ENCODE measurements at places on chromosomes 12 and 14.

- DNase-seq = peak; percentile 16
Measured at GRCh38 chr12:69022674-69023073, 89.7 kb upstream of the CPM start.

DNA sequence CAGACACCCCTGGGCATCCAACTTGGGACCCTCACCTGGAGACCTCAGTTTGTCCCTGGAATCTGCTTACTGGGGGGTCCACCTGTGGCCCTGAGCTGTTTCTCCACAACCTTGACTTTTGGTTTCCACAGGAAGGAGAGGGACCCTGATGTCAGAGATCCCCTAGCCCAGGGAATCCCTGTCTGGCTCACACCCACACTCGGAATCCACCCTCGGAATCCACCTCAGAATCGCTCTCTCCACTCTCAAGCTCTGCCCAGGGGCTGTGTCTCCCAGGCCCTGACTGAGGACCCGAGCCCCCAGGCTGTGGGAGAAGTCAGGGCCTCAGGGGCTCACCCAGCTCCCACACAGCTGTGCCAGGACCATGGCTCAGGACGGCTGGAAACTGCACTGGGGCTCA lies 17.4 kb downstream of the LTBP2 start:
- DNase-seq = no peak

- DNase-seq = no peak
Measured at GRCh38 chr14:20719777-20720176, 25.9 kb upstream of the EDDM3A start.

GRCh38 chr12:46560089-46560488 lies 187.5 kb upstream of the SLC38A2 start:
- no peak for DNase-seq

GRCh38 chr12:583251-583869 lies 79.9 kb downstream of the NINJ2 start:
- no peak for DNase-seq

- DNase-seq = peak; percentile 48
Measured at GRCh38 chr12:103632554-103633216, 45.6 kb downstream of the STAB2 start.

- no peak for DNase-seq
Measured at GRCh38 chr14:99573000-99573330, 31.0 kb downstream of the CCDC85C start.

DNA sequence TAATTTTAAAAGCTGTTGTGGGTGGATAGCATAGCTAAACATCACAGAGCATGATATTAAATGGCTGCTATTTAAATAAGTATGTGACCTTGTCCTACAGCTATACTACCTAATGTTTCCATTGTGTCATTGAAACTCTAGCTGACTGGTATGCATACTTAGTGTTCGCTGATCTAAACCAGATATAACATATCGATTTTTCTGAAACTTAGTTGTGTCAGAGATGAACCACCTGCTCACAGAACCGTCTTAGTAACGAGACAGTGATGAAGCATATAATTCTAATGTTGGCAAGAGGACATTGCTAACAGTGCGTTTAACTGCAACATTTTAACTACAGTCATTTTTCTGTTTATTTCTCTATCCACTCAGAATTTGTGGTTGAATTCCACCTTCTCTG lies 36.1 kb upstream of the NUAK1 start:
- no peak for DNase-seq

- no peak for DNase-seq
Measured at GRCh38 chr12:113131556-113131955, 4.0 kb downstream of the RASAL1 start.

DNA sequence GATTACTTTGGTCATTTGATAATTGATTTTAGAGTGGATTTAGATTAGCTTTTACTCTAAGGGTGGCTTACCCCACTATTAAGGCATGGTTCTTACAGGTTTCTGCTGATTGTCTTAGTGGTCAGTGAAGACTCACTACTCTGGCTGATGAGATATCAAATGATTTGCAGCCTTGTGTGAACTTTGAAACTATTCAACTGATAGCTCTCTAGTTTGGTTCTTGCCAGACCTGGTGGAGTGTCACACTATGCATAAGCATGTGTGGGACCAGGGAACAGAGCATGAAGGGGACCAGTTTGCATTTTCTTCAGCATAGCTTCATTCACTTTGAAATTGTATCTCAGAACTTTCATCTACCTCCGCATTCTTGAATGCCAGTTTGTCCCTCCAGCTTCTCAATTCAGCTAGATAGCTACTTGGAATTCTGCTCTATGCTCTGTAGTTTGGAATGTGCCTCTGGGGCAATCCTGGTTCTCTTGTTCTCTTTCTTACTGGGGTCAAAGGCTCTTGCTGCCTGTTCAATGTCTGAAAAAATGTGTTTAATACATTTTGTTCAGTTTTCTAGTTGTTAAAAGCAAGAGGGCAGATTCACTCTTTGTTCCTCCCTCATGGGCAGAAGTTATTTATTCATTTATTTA lies 12.7 kb downstream of the SCYL2 start:
- no peak for DNase-seq

GRCh38 chr14:55111122-55111708 lies 17.8 kb upstream of the LGALS3 start:
- DNase-seq = no peak

- no peak for DNase-seq
Measured at GRCh38 chr12:108565146-108565545, 2.8 kb downstream of the ISCU start.

DNA sequence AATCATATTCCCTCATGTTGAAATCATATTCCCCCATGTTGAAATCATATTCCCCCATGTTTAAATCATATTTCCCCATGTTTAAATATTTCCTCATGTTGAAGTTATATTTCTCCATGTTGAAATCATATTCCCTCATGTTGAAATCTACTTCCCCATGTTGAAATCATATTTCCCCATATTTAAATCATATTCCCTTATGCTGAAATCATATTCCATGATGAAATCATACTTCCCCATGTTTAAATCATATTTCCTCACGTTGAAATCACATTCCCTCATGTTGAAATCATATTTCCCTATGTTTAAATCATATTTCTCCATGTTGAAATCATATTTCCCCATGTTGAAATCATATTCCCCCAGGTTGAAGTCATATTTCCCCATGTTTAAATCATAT lies 34.6 kb upstream of the ADGRD1 start:
- DNase-seq = no peak

DNA sequence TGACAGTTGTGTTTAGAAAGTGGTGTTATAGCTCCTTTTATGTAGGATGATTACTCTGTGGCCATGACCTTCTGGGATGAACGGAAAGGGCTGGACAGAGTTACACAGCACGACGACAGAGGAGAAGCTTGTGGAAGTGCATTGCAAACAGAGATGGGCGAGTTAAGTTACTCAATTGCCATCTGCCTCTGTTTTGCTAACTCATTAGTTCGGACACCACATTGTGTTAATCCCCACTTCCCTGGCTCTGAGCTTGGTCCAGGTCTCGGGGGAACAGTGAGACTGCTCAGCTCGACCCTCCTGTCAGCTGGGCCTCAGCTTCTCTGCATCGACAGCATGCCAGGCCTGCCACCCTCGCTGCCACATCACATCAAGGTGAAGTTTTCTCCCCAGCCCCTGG lies 408.0 kb downstream of the ZFP36L1 start:
- DNase-seq = no peak

GRCh38 chr12:57983146-57983857 lies 41.9 kb downstream of the ATP23 start:
- DNase-seq = peak; percentile 59

- peak; percentile 31 for DNase-seq
Measured at GRCh38 chr12:77489331-77489970, 341.2 kb upstream of the NAV3 start.

DNA sequence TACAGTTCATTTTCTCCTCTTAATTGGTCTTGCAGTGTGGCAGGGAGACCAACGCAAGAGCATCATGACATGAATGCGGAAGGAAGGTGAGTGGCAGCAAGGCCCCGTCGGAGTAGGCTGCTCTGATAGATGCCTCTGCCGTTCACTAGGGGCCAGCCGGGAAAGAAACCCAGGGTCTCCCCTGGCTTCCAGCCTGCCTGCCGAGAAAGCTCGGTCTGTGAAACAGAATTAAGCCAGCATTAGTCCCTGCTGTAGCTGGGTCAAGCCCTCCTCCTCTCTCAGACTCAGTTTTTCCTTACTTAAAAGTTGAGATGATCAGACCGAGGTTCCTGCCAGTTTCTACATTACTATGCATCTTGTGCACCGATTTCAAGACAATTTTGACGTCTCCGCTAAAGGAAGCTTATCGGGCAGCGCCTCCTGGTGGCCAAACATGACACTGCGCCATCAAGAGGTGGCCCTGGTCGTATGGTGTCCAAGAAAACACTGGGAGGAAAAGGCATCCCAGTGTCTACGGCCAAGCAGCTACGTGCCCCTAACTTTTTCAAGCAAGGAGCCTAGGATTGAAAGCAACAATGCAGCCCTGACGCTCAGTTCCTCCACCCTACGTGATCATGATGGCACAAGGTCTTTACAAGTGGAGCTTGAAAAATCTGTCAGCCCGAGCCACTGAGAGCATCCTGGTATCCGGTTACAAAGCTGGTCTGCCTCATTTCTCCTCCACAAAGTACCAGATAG lies 131.6 kb downstream of the KSR2 start:
- DNase-seq = peak; percentile 79

- DNase-seq = no peak
Measured at GRCh38 chr14:77570706-77571268, 45.6 kb downstream of the SPTLC2 start.

DNA sequence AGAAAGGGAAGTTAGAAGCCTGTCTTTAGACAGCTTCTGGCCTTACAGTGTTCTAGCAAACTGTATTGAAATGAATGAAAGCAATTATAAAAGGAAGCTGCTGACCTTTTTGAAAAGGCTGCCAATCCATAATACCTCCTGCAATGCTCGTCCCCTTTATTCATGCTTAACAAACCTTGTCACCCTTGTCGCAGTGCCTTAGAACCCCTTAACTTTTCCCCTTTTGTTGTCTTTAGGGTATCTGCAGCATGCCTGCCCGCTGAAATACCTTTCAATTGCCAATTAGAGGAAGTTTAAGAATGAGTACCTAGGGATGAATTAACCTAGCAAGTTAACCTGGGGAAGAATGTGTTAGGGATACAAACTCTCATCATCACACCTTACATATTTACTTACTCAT lies 731.2 kb downstream of the RERGL start:
- no peak for DNase-seq

DNA sequence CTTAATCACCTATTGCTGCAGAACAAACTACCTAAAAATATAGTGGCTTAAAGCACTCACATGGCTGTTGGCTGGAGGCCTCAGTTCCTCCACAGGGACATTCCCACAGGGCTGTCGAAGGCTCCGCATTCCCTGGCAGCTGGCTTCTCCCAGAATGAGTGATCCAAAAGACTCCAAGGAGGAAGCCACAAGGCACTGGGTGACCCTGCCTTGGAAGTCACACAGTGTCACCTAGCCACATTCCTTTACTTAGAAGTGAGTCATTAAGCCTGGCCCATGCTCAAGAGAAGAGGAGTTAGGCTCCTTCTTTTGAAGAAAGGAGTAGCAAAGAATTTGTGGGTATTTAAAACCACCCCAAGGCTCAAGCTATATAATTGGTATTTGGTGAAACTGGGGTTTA lies 63.9 kb upstream of the MAP1LC3B2 start:
- DNase-seq = peak; percentile 80

- peak; percentile 44 for DNase-seq
Measured at GRCh38 chr12:47394070-47394469, 311.8 kb downstream of the RPAP3 start.

DNA sequence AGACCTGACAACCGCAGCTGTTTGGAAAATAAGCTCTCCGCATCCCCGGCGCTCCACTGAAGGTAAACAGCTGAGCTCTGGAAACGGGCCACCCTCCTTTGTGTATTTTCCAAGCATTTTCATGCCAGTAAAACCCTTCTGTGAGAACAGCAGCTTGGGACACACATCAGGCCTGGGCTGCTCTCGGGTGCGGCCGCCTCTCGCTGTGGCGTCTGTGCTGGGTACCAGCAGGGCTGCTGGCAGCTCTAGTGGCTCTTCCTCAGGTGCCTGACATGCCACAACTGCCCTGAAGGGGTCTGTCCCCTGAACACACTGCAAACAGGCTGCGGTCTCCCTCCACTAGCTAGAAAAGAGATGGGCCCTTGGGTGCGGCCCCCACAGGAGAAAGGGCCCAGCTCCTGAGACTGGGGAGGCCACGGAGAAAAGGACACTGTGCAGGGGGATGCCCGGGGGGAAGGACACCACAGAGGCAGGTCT lies 96.3 kb downstream of the ITPK1 start:
- DNase-seq = no peak

DNA sequence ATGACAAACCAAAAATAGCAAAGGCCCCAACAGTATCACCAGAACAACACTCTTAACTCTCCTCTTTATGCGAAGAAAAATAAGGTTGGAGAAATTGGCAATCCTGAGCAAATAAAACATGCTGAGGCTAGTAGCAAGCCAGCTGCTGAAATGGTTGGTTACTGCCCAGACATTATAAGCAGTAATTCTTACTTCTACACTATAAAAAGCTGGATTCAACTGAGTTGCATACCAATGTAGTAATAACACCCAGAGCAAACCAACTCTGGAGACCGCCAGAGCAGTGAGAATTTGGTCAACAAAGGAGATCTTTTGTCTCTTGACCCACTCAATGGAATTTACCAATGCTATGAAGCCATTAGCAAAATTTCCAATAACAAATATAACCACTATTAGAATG lies 628 bp downstream of the TAS2R30 start:
- no peak for DNase-seq

DNA sequence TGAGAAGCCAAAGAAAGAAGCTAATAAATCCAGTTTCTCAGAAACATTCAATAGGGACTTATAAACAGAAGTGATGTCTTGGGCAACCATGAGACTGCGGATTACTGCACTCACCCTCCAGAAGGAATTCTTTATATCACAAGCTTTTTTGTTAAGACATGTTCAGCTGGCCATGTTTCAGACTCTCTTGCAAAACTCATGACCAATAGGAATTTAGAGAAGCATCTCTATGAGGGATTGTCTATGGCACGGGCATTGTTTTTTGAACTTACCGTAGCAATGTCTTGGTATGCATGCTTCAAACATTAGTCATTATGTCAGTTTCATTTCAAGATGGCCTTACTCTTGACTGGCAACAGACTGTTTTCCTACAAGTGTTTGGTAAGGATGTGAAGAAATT lies 15.5 kb upstream of the ZNF268 start:
- DNase-seq = no peak

DNA sequence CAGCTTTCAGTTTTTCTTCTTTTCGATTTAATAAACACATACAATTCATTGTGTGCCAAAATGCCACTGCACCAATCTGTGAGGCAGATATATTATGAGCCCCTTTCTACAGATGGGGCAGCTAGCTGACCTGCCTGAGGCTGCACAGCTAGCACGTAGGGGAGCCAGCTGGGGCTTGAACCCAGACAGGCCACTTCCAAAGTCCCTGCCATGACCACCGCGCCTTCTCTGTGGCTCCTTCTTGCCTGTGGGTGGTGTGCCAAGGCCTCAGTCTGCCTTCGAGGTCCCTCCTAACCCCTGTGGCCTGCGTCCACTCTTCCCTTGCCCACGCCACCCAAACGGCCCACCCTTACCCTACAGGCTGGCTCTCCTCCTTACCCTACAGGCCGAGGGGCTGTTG lies 16.2 kb downstream of the FAM222A start:
- no peak for DNase-seq

GRCh38 chr14:58288106-58288792 lies 10.1 kb upstream of the ARID4A start:
- no peak for DNase-seq

Data from fibroblast of upper back skin (primary cell).